NCI-H2029 (cell line): ENCODE measurements at places on chromosomes 4 and X.

DNA sequence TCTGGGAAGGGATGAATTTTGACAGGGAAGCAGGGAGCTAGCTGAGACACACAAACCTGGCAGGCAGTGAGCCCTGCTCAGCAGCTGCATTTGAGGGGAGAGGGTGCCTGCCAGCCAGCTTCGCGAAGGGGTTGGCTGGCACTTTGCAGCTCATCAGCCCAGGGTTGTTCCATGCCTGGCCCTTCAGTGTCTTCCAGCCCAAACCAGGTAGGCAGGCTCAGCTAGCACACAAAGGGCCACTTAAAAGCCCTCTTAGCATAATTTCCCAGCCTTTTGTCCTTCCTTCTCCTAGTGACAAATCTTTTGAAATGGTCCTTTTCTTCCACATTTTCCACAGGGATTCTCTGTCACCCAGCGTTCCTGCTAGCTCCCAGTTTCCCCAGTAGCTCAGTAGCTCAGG is 4.3 kb upstream of the FRMPD3 start:
- peak; percentile 29 for DNase-seq

DNA sequence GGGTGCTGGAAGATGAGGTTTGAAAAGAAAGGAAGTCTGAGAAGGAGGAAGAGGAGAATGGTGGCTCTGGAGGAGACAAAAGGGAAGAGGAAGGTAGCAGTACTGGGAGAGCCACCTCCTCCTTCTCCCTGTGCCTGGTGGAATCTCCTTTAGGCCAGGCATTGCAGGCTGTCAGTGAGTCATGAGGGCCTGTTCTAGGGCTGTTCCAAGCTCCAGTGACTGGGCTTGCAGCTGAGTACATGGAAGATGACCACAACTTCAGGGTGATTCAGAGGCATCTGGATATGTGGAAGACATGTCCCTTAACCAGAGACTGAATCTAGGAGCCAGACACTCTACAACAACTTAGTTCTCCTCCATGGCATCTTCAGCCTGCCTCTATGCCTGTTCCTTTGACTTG is 107.8 kb downstream of the EFNB1 start:
- no peak for DNase-seq

DNA sequence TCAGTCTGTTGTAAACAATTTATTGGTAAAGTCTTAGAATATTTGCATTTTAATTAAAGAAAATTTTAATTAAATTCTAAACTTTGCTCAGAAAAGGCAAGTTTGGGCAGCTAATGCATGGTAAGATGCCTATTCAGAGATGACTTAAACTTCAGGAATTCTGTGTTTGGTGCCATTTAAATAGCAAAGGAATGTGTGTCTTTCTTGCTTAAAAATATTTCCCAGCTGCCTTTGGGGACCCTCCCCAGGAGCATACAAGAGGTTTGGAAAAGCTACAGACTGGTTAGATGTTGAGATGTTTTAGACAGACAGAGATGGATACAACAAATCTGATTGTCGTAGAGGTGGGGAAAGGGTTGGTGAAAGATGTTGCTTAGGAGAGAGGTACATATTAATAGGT is 36.5 kb downstream of the AFF2 start:
- DNase-seq, result no peak

DNA sequence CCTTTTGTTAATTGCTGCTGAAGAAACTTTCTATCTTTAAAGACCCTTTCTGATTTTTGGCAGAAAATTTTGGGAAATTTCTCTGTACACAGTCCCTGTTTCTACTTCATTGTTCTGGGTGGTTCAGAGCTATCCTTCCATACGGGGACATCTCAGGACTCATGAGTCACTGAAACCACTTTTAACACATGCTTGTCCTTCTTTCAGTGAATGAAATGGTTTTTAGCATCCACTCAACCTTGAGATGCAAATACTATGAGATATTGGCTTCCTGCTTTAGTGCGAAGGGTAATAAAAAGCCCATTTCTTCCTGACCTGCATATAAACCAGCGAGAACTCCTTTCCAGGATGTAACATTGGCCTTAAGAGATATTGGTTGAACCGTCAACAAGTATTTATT is 158.0 kb downstream of the REPS2 start:
- DNase-seq, result no peak

- DNase-seq, result no peak
These were observed 76.0 kb downstream of the ABLIM2 start for GRCh38 chr4:8082517-8083055.

DNA sequence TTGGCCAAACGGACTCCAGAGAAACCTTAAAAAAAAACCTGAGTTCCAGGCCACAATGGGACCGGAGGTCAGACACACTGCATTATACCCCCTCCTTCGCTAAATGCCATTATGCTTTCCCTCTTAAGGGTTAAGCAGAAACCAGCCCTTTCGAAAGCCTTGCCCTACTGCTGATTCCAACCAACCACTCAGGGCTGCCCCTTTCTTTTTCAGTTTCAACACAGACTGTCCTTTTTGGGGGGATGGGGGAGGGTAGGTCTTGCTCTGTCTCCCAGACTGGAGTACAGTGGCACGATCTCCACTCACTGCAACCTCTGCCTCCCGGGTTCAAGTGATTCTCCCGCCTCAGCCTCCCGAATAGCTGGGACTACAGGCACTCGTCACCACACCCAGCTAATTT is 49.5 kb upstream of the MAN2B2 start:
- no peak for DNase-seq

- DNase-seq, result no peak
These were observed 288.4 kb downstream of the KLHL4 start for GRCh38 chrX:87805829-87806490.

DNA sequence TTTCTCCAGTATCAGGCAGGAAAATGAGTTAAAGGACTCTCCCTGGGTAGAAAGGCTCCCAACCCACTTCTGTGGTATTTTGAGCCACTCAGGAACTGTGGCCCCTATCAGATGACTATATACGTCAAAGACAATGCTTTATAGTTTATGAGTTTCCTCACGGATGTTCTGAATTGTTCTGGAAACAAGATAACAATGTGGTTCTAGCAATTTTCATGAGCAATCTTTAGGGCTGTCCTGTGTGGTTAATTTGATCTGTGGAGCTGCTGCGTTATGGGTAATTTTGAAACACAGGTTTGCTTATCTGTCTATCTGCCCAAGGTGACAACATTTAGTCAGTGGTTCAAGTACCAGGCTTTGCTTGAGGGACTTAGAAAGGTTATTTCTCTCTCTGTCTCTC is 46.7 kb upstream of the IL2 start:
- no peak for DNase-seq

DNA sequence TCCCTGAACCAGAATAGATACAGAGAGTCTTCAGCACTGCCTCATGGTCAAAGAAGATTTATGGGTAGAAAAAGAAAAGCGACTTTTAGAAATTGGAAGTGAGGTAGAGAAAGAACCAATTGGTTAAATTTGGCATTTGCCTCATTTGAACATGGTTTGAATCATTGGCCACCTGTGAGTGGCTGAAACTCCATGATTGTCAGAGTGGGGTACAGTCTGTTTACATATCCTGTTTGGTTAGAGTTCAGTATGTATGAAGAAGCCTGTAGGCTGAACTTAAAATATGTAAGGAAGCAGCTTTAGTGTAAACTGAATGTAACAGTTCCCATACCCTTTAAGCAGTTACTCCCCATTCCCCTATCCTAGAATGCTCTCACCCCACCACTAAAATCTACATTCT is 76.0 kb upstream of the CTSO start:
- no peak for DNase-seq

GRCh38 chr4:2962614-2963174 is 512 bp downstream of the NOP14 start:
- no peak for DNase-seq

- DNase-seq, result no peak
These were observed 748.6 kb downstream of the CCSER1 start for GRCh38 chr4:90875791-90876190.

DNA sequence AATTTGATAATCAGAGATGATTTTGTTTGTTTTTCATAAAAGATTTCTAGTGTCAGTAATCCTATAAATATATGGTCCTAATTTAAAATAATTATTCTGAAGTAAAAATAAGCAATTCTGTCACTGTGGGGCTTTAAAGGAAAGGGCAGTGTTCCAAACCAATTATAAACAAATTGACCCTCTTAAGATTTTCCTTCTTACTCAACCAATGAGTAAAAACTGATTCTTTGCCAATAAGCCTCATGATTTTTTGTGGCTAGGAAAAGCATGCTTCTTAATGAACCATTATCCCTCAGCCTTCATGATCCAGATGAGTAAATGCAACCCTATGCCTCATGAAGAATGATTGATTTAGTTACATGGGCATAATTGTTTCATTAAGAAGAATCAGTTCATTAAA is 1010.4 kb downstream of the ADGRL3 start:
- no peak for DNase-seq

DNA sequence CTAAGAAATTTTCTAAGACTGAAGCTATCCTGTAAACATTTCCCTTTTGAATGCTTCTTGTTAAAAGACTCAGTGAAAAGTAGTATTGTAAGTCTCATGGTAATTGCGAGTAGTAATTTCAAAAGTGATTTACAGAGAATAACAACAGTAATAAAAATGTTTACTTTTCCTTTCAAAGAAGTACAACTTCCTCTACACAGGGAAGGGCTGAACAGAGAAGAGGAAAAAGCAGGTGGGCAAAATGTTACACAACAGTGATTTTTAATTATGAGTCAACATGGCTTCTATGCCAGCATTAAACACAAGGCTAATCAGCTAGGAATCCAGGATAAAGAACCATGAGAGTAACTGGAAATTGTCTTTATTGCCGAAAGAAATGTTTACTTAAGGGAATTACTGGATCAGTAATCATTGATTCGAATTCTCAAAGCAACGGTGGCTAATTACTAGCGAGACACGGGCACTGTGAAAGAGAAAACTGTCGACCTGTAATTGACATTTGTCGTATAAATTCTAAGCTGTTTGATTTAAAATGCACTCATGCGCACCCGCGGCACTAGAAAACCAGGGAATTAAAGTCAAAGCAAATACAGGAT is 15.4 kb downstream of the UTP3 start:
- DNase-seq, result peak; percentile 52

DNA sequence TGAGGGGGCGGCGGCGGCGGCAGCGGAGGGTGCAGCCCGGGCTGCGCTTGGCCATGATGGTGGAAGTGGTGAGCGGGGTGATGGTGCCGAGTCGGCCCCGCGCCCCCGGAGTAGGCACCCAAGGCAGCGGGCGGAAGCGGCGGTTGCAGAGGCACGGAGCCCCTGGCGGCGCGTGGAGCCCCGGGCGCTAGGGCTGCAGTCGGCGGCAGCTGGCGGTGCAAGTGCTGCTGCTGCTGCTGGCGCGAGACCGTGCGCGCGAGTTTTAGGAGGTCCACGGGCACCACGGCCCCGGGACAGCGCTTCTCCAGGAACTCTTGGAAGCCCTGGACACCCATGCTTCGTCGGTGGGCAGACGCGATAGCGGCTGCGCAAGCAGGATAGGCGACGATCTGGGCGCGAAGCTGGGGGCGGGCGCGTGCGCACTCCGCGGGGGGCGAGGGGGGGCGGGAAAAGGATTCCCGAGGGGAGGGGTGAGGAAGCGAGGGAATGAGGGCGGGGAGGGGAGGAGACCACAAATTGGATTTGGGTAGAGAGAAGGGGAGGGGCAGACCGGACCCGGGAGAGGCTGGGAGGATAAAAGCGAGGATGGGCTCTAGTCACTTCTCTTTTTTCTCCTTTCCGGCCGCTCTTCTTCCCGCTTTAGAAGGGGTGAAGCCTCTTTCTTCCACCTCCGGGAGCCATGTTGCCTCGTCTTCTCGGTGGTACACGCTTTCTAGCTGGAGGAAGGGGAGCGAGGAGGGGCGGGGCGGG is at the start of gene FAM120C:
FAM120C (minus strand) TSS at position 391 of the 750 bp plus-strand sequence; CDS start at position 335, 56 bp downstream.
- DNase-seq, result peak; percentile 68

DNA sequence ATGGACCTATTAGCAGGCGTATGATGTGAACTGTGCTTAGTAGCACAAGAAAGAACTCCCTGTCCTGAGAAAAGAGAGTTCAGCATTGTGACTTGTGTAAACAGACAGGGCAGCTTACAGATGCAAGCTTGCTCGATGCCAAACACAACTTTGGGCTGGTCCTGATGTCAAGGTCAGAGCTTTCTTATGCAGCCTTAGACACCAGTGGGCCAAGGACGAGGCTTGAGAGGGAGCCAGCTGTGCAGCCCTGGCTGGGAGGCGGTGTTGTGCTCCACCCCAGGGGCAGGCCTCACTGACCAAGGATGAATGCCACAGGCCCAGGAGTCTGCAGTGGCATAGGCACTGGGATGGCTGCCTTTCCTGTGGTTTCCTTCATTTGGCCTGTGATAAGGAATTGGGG is 35.4 kb downstream of the JADE1 start:
- DNase-seq, result no peak

DNA sequence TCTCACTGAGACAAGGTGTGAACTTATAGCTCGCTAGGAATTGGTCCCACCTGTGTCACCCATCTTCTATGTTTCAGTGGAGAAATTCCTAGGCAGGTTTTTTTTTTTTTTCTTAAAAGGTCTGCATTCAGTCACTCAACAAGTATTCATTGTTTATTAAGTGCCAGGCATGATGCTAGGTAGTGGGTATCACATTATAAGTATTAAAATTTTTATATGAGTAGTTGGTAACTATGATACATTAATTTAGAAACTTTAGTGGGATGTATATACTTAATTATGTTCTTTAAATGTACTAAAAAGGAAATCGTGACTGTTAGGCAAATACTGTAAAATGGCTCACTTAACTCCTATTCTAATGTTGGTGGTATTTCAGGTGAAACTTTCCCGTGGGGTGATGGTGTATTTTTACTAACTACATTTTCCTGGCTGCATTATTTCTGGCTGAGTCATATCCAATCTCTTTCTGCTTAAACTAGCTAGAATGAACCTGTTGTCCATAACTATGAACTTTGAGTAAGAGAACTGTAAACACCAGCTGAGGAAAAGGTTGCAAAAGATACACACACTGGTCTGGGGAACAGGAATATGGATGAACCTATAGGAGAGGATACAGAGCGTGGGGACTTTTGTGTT is 49.3 kb upstream of the MED14 start:
- DNase-seq, result no peak

DNA sequence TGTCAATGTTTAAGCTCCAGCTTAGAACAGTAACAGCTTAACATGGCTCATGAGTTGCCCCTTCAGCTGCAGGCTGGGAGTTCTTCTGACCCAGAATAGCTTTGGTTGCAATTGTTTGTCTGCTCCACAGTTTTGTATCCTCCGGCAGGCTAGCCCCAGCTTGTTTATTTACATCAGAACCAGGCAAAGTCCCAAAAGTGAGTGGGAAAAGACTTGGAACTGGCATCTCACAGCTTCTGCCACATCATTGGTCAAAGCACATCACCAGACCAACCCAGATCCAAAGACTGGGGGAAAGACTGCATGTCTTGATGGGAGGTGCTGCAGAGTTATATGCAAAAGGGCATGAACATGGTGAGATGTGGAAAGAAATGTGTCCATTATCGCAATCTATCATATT is 231.2 kb upstream of the CPEB2 start:
- no peak for DNase-seq

GRCh38 chrX:13440176-13440575 is 120.3 kb upstream of the ATXN3L start:
- DNase-seq, result no peak

DNA sequence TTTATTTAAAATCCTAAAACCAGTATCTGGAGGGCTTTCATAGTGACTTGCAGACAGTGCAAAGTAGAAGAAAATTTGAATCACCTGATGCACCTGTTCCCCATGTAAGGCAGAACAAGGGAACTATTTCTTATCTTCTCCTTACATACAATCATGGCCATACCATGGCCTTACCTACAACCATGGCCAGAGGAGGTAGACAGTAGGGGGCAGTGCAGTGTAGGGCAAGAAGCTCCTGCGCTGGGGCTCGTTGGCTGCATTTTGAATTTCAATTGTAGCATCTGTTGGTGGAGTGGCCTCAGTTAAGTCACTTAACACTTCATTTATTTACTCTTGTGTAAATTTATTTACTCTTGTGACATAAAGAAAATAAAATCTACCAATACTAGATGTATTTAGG is 33.0 kb downstream of the GALNTL6 start:
- DNase-seq, result peak; percentile 41

GRCh38 chrX:30615229-30615628 is 37.7 kb upstream of the TASL start:
- no peak for DNase-seq
